ENCODE measurements at places on chromosomes 3 and 15.

GRCh38 chr3:39569095-39569494, 101.6 kb downstream of the MOBP start:
- DNase-seq = no peak

- DNase-seq = no peak
These were observed 171.9 kb upstream of the CCDC54 start for GRCh38 chr3:107205358-107205757.

DNA sequence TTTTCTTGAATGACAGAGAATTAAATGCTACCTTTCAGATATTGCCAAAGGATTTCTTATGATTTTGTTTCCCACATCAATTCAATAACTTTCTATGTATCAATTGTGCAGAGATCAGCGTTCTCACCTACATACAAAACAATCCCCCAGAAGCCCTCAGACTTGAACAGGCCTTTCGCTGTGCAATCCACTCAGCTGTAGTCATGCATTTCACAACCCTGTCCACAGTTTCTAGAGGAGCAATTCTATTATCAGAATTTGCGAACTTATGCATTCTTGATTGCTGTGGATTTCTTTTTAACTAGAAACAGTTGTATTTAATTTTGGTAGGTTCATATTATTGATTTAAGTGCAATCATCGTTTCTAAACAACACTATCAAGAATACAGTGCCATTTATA, 13.7 kb upstream of the ALCAM start:
- DNase-seq = no peak

DNA sequence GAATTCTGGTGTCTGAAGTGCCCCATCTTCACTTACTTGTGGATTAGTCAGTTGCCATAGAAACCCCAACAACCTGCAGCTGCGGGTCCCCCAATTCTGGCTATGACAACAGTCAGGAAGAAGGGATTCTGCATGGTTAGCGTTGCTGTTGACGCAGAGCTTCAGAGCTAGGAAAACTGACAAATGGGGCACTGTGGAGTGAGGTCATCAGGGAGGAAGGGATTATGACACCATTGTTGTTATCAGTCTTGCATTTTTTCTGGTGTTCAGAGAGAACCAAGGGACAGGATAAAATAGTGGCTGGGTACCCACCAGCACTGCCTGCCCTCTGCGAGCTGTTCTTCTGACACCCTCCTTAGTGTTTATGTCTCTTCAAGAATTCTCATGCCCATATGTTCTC, 367.7 kb upstream of the ARRDC4 start:
- no peak for DNase-seq

- DNase-seq = no peak
These were observed 183.6 kb upstream of the PROK2 start for GRCh38 chr3:71968544-71968943.

DNA sequence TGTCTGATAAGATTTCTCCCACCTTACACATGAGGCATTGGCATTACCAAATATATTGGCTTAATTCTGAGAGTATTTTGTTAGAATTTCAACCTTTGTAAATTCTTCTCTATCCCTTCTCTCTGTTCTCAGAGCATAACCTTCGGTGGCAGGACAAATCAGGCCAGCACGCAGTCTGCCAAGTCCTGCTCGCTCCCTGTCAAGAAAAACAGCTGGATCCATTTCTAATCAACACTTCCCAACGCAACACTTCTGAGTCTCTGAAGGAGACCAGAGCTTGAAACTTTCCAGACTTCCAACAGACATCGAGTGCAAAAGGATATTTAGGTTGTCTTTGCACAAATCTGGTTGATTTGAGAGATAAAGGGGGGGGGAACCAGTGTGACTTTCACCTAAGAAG, 125.7 kb downstream of the SV2B start:
- DNase-seq = no peak

Data from pancreas (tissue), 10 donors.